ENCODE measurements at places on chromosomes 7 and 10. TPM values are rescaled to one million over a fixed set of nuclear protein-coding genes. Genes with fewer than 3 reads are reported as not detected.

The CAV2 gene
- 1.7 TPM for total RNA-seq

The ZNF425 gene
- 6.5 TPM for total RNA-seq

The PNLIPRP2 gene
- total RNA-seq: not detected

The NAMPT gene
- 48.4 TPM for total RNA-seq

The FXYD4 gene
- not detected for total RNA-seq

The HOXA13 gene
- not detected for total RNA-seq

The BTBD16 gene
- total RNA-seq: 0.98 TPM

The ANKRD1 gene
- total RNA-seq: not detected

The TFEC gene
- not detected for total RNA-seq

The ZPBP gene
- total RNA-seq: not detected

The CASP7 gene
- not detected for total RNA-seq

The SORCS3 gene
- total RNA-seq: 2.0 TPM

The C10orf67 gene
- not detected for total RNA-seq

The TMEM270 gene
- not detected for total RNA-seq

The CALHM1 gene
- total RNA-seq: not detected

The VWA2 gene
- not detected for total RNA-seq

The POU6F2 gene
- total RNA-seq: 34.7 TPM

The FOXI2 gene
- total RNA-seq: 0.17 TPM

The ITGA8 gene
- 0.93 TPM for total RNA-seq

The CALCR gene
- total RNA-seq: not detected

The PKD2L1 gene
- total RNA-seq: 0.44 TPM

The SPDYE6 gene
- not detected for total RNA-seq

The TLX1 gene
- 14.3 TPM for total RNA-seq

The LBX1 gene
- not detected for total RNA-seq

The AKR1E2 gene
- total RNA-seq: 8.7 TPM

The PALD1 gene
- 15.5 TPM for total RNA-seq

The RAMP3 gene
- total RNA-seq: not detected
